Astrocyte (in vitro differentiated cells and primary cell): ENCODE measurements at places on chromosomes 12 and 14. TPM values are rescaled to one million over a fixed set of nuclear protein-coding genes. Genes with fewer than 3 reads are reported as not detected.

CLEC2B gene
- total RNA-seq: not detected in 2 replicates

BICDL1 gene
- total RNA-seq: 7.3 and 8.8 TPM in 2 replicates

GRCh38 chr14:105485739-105486162, 935 bp upstream of the CRIP1 start:
- no peak overlapping the region for H3K4me3 ChIP-seq
- no peaks in the 10 kb centered on the region for H3K36me3 ChIP-seq
- H3K4me1 ChIP-seq: peaks cover 27% of the 10 kb centered on the region
- DNase-seq: no peak

GRCh38 chr14:100290607-100291304, 15.5 kb downstream of the SLC25A29 start:
- no peak overlapping the region for H3K4me3 ChIP-seq
- H3K27me3 ChIP-seq: no peaks in the 10 kb centered on the region
- DNase-seq: no peak
- no peaks in the 10 kb centered on the region for H3K4me1 ChIP-seq
- H3K36me3 ChIP-seq: no peaks in the 10 kb centered on the region
- H3K27ac ChIP-seq: no peak overlapping the region

GRCh38 chr12:50117057-50117622, 5.1 kb downstream of the COX14 start:
- H3K36me3 ChIP-seq: no peaks in the 10 kb centered on the region
- H3K4me1 ChIP-seq: no peaks in the 10 kb centered on the region
- no peaks in the 10 kb centered on the region for H3K27me3 ChIP-seq
- no peak for DNase-seq

DNA sequence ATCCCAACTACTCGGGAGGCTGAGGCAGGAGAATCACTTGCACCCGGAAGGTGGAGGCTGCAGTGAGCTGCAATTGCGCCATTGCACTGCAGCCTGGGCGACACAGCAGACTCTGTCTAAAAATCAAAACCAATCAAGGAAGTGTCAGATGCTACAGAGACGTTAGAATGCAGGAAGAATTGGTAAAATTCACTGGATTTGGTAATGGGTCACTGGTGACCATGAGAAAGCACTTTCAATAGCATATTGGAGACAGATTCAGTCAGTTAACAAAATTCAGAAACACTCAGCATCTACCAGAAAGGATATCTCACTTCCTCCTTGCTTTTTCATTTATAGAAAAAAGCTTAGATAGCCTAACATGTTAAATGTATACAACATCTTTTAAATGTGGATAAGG, 17.5 kb downstream of the BIN2 start:
- no peak for DNase-seq
- H3K27ac ChIP-seq: no peak overlapping the region
- no peaks in the 10 kb centered on the region for H3K36me3 ChIP-seq
- H3K4me3 ChIP-seq: no peak overlapping the region

GRCh38 chr12:75814851-75815754, 216.5 kb downstream of the PHLDA1 start:
- peak; percentile 97 for DNase-seq
- H3K4me1 ChIP-seq: peaks cover 21% of the 10 kb centered on the region
- H3K27ac ChIP-seq: peak overlapping the region; percentile 69
- H3K36me3 ChIP-seq: no peaks in the 10 kb centered on the region
- no peak overlapping the region for H3K4me3 ChIP-seq
